Neural progenitor cell (in vitro differentiated cells): ENCODE measurements at places on chromosomes 4 and X. TPM values are rescaled to one million over a fixed set of nuclear protein-coding genes. Genes with fewer than 3 reads are reported as not detected.
A peak's percentile ranks its signal among the peaks of the same experiment; 100 is the strongest.

DNA sequence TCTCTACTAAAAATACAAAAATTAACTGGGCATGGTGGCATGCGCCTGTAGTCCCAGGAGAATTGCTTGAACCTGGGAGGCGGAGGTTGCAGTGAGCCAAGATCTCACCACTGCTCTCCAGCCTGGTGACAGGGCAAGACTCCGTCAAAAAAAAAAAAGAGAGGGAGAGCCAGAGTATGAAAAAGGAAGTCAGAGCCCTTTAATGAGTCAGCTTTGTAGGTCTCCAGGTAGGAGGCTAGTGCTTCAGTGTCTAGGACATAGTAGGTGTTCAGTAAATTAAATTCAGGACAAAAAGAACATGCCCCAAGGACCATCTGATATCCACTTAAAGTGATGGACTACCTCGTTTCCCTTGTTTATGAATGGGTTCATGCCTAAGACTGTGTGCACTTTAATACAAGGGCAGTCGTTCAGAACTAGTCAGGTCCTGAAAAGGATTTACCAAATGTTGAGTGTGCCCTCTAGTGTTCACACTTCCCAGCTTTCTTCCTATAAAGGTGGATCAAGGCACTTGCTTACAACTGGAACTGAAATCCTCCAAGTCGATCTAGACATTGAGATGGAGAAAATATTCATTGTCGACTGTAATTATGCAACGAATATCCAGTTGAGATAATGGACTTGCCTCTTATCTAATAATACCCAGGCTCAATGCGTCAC, 29.0 kb downstream of the F9 start:
- no peaks in the 10 kb centered on the region for H3K4me1 ChIP-seq
- no peaks in the 10 kb centered on the region for H3K36me3 ChIP-seq
- H3K27ac ChIP-seq, result no peak overlapping the region

- no peaks in the 10 kb centered on the region for H3K4me1 ChIP-seq
- H3K36me3 ChIP-seq, result no peaks in the 10 kb centered on the region
- no peaks in the 10 kb centered on the region for H3K27me3 ChIP-seq
- H3K27ac ChIP-seq, result no peak overlapping the region
- H3K4me3 ChIP-seq, result no peak overlapping the region
- DNase-seq, result no peak
Observed at GRCh38 chr4:147874109-147874508, 142.2 kb downstream of the ARHGAP10 start.

DNA sequence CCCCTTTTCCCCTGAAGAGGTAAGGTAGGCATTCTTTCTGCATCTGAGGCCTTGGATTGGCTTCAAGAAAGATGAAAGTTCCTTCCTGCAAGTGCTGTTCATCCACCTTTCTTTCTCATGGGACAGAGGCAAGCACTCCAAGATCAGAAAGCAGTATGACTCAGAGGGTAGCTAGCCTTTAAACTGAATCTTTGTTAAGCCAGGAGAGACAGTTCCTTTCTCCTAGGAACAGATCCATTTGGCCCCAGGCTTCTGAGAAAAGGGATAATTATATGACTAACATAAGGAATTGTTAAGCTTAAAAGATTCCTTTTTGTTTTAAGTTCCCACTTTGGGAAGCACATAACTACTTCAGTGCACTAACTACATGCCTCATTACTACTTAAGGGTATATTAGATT, 192.0 kb downstream of the PPP3CA start:
- peak; percentile 21 for DNase-seq
- H3K4me1 ChIP-seq, result peaks cover 70% of the 10 kb centered on the region
- no peak overlapping the region for H3K4me3 ChIP-seq
- peak overlapping the region; percentile 69 for H3K27ac ChIP-seq

- H3K27ac ChIP-seq, result no peak overlapping the region
- peaks cover 6% of the 10 kb centered on the region for H3K36me3 ChIP-seq
- DNase-seq, result no peak
- no peaks in the 10 kb centered on the region for H3K4me1 ChIP-seq
Observed at GRCh38 chr4:115396034-115396433, 282.6 kb upstream of the NDST4 start.

Gene OPN1LW
- not detected in 2 replicates for total RNA-seq

Gene CXCL6
- 0.71 and 1.5 TPM in 2 replicates for total RNA-seq

Gene MTMR8
- 0.50 and 0.51 TPM in 2 replicates for total RNA-seq

Gene TBC1D8B
- total RNA-seq, result 1.4 and 1.6 TPM in 2 replicates

DNA sequence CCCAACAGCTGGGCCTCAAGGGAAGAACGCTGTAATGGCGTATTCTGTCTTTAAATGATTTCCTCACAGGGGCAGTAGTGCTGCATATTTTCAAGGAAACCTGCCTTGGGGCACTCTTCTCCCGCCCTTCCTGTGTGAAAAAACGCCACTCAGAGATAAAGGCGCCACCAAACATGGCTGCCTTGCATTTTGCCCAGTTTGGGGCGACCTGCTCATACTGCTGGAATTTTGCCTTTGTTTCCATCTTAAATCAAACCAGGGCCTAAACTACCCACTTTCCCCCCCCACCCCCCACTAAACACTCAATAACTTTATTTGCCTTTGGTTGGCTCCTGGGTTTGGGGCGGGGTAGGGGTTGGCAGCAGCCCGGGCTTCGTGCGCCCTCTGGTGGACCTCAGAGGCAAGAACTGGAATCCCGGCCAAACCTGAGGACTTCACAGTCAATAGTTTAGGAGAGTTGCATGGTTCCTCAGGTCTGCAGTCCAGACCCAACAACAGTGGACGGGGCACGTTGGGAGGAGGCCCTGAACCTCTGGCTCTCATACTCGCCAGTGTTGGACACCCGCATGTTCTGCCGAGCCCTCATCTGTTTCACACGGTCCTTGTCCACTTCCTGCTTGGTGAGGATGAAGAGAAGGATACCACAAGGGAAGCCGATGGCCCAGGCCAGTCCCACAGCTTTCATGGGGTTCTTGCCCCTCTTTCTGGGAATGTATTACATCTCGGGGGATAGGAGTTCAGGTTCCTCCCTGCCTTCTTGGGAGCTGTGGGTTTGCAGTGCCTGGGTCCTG, 220.1 kb upstream of the STK26 start:
- no peak overlapping the region for H3K4me3 ChIP-seq
- DNase-seq, result no peak
- no peaks in the 10 kb centered on the region for H3K36me3 ChIP-seq
- no peaks in the 10 kb centered on the region for H3K27me3 ChIP-seq
- H3K4me1 ChIP-seq, result no peaks in the 10 kb centered on the region

Gene AREG
- total RNA-seq, result not detected in 2 replicates

- H3K36me3 ChIP-seq, result no peaks in the 10 kb centered on the region
- H3K4me1 ChIP-seq, result no peaks in the 10 kb centered on the region
- no peak for DNase-seq
- no peak overlapping the region for H3K4me3 ChIP-seq
Observed at GRCh38 chrX:105829011-105829410, 6.7 kb downstream of the NRK start.

GRCh38 chrX:134849390-134849789, 141.4 kb upstream of the SMIM10 start:
- no peak for DNase-seq
- H3K27me3 ChIP-seq, result no peaks in the 10 kb centered on the region
- no peaks in the 10 kb centered on the region for H3K4me1 ChIP-seq
- no peak overlapping the region for H3K4me3 ChIP-seq

Gene ERCC6L
- total RNA-seq, result 22.7 and 34.5 TPM in 2 replicates

GRCh38 chr4:101846550-101846949, 56.0 kb downstream of the BANK1 start:
- H3K27me3 ChIP-seq, result no peaks in the 10 kb centered on the region
- H3K27ac ChIP-seq, result no peak overlapping the region
- no peak overlapping the region for H3K4me3 ChIP-seq
- H3K36me3 ChIP-seq, result no peaks in the 10 kb centered on the region

Gene TEX13D
- not detected in 2 replicates for total RNA-seq

Gene BTC
- 0.80 and 0.81 TPM in 2 replicates for total RNA-seq

- no peak overlapping the region for H3K4me3 ChIP-seq
- no peaks in the 10 kb centered on the region for H3K36me3 ChIP-seq
- H3K4me1 ChIP-seq, result no peaks in the 10 kb centered on the region
- H3K27ac ChIP-seq, result no peak overlapping the region
Observed at GRCh38 chrX:136666088-136666487, 18.1 kb downstream of the CD40LG start.

DNA sequence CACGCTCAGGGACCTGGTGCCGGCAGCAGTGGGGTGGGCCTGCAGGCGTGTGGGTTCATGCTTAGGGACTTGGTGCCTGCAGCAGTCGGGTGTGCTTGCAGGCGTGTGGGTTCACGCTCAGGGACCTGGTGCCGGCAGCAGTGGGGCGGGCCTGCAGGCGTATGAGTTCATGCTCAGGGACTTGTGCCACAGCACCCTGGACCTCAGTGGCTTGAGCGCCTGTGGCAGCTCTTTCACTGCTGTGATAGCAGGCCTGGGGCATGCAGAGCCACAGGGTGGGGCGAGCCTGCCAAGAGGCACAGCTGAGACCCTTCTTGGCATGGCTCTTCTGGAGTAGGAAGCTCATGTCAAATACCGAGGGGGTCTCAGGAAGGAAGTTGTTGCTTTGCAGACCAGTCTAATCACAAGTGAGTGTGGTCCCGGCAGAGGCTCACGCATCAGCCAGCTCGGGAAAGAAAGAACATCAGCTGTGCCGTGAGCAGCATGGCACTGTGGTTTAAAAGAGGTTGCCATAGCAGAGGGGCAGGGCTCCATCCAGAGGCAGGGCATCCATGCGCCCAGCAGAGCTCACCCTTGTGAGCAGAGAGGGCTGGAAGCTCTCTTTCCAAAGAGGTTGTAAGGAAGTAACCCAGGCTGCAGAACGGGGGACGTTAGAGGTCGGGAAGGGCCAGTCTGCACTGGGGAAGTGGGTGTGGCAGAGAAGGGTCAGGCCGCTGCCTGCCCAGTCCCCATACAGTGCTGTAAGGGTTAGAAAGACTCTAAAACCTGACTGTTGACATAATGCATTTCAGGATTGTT, 21.1 kb downstream of the PIGG start:
- no peaks in the 10 kb centered on the region for H3K4me1 ChIP-seq
- DNase-seq, result no peak
- no peak overlapping the region for H3K27ac ChIP-seq

DNA sequence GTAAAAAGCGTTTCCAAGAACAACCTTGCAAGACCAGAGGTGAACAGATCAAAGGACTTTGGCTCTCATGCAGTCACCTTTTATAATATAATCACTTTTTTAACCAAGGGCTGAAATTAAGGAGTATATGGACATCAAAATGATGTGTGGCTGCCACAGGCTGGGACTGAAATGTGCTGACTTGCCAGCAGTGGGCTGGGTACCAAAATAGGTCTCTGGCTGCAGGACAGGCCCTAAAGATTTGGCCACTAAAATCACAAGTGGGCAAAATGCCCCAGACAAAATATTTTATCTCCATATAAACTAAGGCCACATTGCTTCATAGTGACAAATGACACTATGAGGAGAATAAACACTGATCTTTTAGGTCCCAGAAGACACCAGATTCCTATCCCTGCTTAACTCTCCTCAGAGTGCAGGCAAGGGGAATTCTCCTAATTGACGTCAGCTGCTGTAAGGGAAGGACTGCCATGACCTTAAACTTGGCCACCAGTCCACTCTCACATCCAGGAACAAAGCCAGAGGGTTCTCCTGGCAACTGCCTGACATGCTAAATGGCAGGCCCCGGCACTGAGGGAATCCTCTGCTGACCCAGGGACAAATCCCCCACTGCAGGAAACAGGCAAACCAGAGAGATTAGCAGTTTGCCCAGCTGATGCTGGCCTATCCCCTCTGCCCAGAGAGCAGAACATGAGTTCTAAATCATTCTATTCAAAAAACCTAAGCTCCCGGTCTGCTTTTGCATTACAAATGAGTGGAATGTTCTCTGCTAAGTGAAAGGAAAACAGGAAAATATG, 155.8 kb downstream of the PPP3CA start:
- H3K27ac ChIP-seq, result no peak overlapping the region
- peaks cover 24% of the 10 kb centered on the region for H3K4me1 ChIP-seq
- no peaks in the 10 kb centered on the region for H3K36me3 ChIP-seq

- no peaks in the 10 kb centered on the region for H3K36me3 ChIP-seq
- DNase-seq, result no peak
- no peak overlapping the region for H3K4me3 ChIP-seq
- H3K4me1 ChIP-seq, result no peaks in the 10 kb centered on the region
- H3K27me3 ChIP-seq, result no peaks in the 10 kb centered on the region
- H3K27ac ChIP-seq, result no peak overlapping the region
Observed at GRCh38 chr4:46484881-46485280, 95.0 kb upstream of the GABRA2 start.
